SJCRH30 (cell line): ENCODE measurements at places on chromosomes 12 and 14. TPM values are rescaled to one million over a fixed set of nuclear protein-coding genes. Genes with fewer than 3 reads are reported as not detected.

Gene OR4M1
- not detected in 2 replicates for total RNA-seq

Gene CIDEB
- total RNA-seq = 0.08 and 0.20 TPM in 2 replicates

Gene SLC38A2
- total RNA-seq = 213 and 260 TPM in 2 replicates

Gene KRT6C
- not detected in 2 replicates for total RNA-seq

Gene RASAL1
- not detected in 2 replicates for total RNA-seq
